Naive B cell (primary cell): ENCODE measurements at places on chromosomes 11 and 22. TPM values are rescaled to one million over a fixed set of nuclear protein-coding genes. Genes with fewer than 3 reads are reported as not detected.

DNA sequence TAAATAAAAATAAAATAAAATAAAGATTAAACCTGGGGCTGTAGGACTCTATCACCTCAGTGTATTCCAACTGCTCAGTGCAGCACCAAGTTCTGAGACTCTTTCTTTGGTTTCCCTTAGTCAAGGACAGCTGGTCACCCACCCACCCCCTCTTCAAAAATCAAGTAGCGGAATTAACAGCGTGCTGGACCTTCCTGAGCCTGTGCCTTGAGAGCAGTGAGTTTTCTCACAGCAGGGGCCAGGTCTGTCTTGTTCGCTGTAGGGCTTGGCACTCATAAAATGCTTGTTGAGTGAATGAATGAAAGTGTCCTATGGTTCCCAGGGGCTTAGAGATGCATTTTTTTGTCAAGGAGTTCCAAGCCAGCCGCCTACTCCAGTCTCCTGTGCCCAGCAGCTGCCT, 2.9 kb upstream of the ALX4 start:
- no peak for DNase-seq
- no peak overlapping the region for H3K4me3 ChIP-seq
- peaks cover 97% of the 10 kb centered on the region for H3K27me3 ChIP-seq
- H3K27ac ChIP-seq, result no peak overlapping the region
- peaks cover 52% of the 10 kb centered on the region for H3K4me1 ChIP-seq

Gene PKDREJ
- 0.15 TPM for polyA plus RNA-seq

Gene FADS2
- 2.8 TPM for polyA plus RNA-seq

- peaks cover 21% of the 10 kb centered on the region for H3K27me3 ChIP-seq
- H3K27ac ChIP-seq, result no peak overlapping the region
- H3K4me1 ChIP-seq, result no peaks in the 10 kb centered on the region
Observed at GRCh38 chr22:49150801-49151221, 676.9 kb downstream of the BRD1 start.

DNA sequence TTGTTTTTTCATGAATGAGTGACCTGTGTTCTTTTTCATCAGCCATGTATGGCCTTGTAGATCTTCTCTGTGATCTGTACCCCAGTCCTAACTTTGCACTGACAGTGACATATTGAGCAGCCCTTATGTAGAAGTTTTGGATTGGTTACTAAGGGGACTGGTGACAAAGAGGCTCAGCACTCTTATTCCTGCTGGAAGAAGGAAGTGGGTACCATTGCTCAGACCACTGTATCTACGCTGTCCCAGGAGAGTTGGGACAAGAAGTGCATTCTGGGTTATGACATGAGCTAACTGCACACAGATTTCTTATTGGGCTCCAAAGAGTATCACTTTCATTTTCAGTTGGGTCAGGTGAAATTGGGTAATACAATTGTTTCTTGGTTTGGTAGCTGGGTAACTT, 107.8 kb upstream of the RASSF10 start:
- DNase-seq, result no peak
- H3K27me3 ChIP-seq, result peaks cover 4% of the 10 kb centered on the region
- H3K4me3 ChIP-seq, result no peak overlapping the region
- no peak overlapping the region for H3K27ac ChIP-seq

- peaks cover 51% of the 10 kb centered on the region for H3K4me1 ChIP-seq
- no peaks in the 10 kb centered on the region for H3K36me3 ChIP-seq
- H3K27me3 ChIP-seq, result no peaks in the 10 kb centered on the region
- H3K27ac ChIP-seq, result no peak overlapping the region
Observed at GRCh38 chr11:65435411-65435931, 12.9 kb downstream of the NEAT1 start.

- no peaks in the 10 kb centered on the region for H3K36me3 ChIP-seq
- peaks cover 66% of the 10 kb centered on the region for H3K4me1 ChIP-seq
- peak overlapping the region; percentile 94 for H3K4me3 ChIP-seq
- peak overlapping the region; percentile 80 for H3K27ac ChIP-seq
Observed at GRCh38 chr11:44950031-44950624, 555 bp downstream of the TP53I11 start.
